ENCODE measurements at places on chromosomes 3 and 15. TPM values are rescaled to one million over a fixed set of nuclear protein-coding genes. Genes with fewer than 3 reads are reported as not detected.
A peak's percentile ranks its signal among the peaks of the same experiment; 100 is the strongest.

GRCh38 chr15:42274702-42274989, 1.4 kb upstream of the TMEM87A start:
- no peaks in the 10 kb centered on the region for H3K27me3 ChIP-seq
- H3K4me1 ChIP-seq: peaks cover 11% of the 10 kb centered on the region
- H3K4me3 ChIP-seq: peak overlapping the region; percentile 70
- H3K27ac ChIP-seq: peak overlapping the region; percentile 92
- peaks cover 21% of the 10 kb centered on the region for H3K36me3 ChIP-seq

DNA sequence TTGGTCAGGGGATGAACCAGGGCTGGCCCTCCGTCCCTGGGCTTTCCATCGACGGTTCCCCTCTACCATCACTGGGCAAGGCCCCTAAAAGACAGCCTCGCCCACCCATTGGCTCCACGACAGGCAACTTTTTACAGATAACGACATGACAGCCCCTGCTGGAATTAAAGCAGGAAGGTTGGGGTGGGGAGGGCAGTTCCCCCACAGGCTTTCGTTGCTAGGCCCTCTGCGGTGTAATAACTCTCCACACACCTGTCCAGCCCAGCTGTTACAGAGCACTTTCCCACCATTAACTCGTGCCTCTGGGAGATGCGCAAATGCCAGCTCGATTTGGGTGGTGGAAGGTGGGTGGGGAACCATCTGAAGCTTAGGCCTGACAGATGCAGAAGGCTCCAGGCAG, 264.2 kb upstream of the TLE3 start:
- H3K4me1 ChIP-seq: no peaks in the 10 kb centered on the region
- no peak overlapping the region for H3K27ac ChIP-seq
- peaks cover 5% of the 10 kb centered on the region for H3K27me3 ChIP-seq

- H3K4me3 ChIP-seq: no peak overlapping the region
- no peaks in the 10 kb centered on the region for H3K27me3 ChIP-seq
- H3K4me1 ChIP-seq: no peaks in the 10 kb centered on the region
- H3K36me3 ChIP-seq: no peaks in the 10 kb centered on the region
- H3K27ac ChIP-seq: no peak overlapping the region
- no peak for DNase-seq
Observed at GRCh38 chr15:62809968-62810260, 232.6 kb upstream of the TPM1 start.

- no peaks in the 10 kb centered on the region for H3K27me3 ChIP-seq
- no peak overlapping the region for H3K27ac ChIP-seq
- H3K36me3 ChIP-seq: no peaks in the 10 kb centered on the region
- no peak overlapping the region for H3K4me3 ChIP-seq
Observed at GRCh38 chr15:64311566-64311965, 44.4 kb downstream of the CSNK1G1 start.

GRCh38 chr3:58398669-58399333, 34.8 kb downstream of the PDHB start:
- no peak overlapping the region for H3K4me3 ChIP-seq
- H3K27ac ChIP-seq: no peak overlapping the region
- no peaks in the 10 kb centered on the region for H3K4me1 ChIP-seq
- DNase-seq: no peak

Gene C2CD4A
- 0.19 TPM for total RNA-seq

Gene FETUB
- total RNA-seq: not detected

Gene ROBO2
- total RNA-seq: not detected

All from CD4-positive, alpha-beta T cell (primary cell).